ENCODE measurements at places on chromosomes 2 and 18.

DNA sequence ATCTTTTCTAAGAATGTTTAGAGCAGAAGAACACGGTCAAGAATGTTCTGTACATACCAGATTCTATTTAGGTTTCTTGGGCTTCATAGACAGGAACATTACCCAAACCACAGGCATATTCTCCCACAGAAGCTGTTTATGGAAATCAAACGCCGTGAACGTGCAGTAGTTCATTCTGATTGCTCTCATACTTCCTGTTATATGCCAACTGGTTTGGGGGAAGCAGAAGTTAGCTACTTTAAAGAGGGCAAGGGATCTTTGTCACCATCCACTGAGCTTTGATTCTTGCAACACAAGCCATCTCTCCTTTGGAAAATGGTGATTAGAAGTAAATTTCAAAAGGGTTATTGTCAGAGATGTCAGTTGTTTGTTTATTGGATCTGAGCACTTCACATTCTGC is 182.2 kb upstream of the NRP2 start:
- DNase-seq = no peak

DNA sequence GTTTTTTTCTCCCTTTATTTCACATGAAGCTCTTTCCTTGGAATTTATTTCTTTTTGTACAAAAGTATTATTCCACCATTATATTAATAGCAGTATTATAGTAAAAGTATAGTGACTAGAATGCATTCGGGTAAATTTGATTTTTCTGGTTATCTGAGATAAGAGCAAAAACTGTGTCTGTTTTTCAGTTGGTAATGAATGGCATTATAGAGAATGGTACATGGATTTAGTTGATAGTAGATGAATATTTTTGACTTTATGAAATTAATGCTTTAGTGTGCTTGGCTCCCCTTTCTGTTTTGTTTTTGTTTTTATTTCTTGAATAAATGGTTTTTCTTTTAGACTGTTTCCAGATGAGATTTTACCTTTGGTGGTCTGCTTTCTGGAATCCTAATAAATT is 71.8 kb downstream of the MTA3 start:
- no peak for DNase-seq

- DNase-seq = no peak
Observed at GRCh38 chr2:20071397-20072383, 20.3 kb upstream of the LAPTM4A start.

- peak; percentile 49 for DNase-seq
Observed at GRCh38 chr18:67590571-67591141, 74.1 kb upstream of the DSEL start.

- no peak for DNase-seq
Observed at GRCh38 chr2:44930274-44931197, 11.0 kb upstream of the SIX3 start.

DNA sequence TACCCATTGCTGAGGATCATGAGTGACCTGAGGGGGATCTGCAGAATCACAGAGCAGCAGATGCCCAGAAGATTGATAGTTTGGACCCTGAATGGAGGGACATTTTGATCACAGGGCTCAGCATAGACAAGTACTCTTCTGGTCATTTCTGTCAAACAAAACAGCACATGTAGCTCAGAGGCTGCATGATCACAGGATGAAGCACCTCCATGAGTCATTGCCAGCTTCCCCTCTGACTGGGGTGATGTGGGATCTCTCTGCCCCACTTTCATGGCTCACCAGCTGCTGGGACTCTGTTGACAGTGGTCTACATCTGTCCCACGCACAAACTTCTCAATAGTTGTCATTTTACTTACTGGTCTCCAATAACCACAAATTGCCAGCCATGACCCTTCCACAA is 264.1 kb downstream of the RPIA start:
- DNase-seq = no peak

GRCh38 chr2:29113891-29114321 is 1.3 kb upstream of the CLIP4 start:
- no peak for DNase-seq

DNA sequence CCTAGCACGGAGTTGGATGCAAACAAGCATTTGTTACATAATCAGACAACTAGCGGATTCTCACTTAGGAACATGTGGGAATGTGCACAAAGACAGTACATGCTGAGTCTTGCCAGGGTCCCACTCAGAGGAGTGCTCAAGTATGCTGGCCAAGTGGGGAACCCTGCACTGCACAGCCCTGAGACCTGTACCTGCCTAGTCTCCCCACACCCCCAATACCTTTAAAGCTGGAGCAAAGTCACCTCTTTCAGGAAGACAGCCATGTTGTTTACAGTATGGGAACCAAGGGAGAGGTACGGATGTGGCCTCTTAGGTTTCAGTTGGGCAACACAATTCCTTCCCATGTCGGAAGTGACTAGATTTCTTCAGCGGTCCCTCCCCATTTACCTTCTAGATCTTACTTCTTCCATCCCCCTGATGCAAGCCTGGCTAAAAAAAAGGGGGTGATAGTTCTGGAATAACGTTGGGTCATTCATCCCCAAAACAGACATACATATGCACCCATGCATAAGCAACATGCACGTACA is 10.7 kb downstream of the CXCR1 start:
- no peak for DNase-seq

DNA sequence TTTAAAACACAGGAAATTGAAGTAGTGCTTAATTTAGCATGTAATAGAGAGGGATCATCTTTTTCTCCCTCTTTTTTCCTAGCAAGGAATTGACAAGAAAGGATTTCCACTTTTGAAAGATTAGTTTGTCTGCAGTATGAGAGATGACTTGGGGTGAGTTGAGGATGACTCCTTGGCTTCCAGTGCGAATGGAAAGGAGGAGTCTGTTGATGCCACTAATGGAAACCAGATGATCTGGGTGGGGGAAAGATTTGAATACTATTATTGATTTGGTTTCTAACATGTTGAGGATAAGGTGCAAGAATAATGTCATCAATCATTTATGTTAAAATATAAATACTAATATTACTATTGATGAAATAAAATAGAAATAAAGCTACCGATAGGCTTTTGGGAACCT is 205.4 kb downstream of the PPP1R1C start:
- DNase-seq = no peak

DNA sequence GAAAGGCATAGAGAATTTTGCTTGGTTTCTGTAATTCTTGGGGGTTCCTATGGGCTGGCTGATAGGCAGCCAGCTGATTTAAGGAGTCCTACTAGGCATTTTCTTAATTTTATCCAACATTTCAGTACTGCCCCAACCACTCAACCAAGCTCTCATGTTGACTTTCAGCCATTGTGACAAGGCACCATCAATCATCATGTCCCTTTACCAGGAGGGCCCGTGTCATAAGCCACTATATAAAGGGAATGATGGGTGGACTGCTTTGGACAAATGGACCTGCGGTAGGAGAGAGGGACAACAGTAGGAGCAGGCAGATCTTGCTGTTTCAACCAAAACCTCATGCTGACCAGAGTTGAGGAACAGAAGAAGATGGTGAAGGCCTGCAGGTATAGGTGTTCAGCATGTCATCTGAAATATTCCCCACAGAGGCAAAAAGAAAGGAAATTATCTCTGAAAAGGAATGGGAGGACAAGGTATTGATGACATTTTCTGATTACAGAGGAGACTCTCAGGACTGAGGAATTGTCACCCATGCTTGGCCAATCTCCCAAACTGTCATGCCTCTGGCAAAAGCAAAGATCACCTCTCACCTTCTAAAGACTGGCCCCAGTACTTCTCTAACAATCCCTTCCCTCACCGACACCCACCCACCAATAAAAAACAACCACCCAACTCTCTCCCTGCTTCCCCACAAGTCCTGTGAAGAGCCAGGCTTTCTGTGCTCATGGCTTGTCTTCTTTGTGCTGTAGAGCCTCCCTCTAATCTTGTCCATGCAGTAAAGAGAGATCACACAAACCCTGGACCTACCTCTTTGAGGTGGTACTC is 10.9 kb upstream of the TNP1 start:
- DNase-seq = no peak

DNA sequence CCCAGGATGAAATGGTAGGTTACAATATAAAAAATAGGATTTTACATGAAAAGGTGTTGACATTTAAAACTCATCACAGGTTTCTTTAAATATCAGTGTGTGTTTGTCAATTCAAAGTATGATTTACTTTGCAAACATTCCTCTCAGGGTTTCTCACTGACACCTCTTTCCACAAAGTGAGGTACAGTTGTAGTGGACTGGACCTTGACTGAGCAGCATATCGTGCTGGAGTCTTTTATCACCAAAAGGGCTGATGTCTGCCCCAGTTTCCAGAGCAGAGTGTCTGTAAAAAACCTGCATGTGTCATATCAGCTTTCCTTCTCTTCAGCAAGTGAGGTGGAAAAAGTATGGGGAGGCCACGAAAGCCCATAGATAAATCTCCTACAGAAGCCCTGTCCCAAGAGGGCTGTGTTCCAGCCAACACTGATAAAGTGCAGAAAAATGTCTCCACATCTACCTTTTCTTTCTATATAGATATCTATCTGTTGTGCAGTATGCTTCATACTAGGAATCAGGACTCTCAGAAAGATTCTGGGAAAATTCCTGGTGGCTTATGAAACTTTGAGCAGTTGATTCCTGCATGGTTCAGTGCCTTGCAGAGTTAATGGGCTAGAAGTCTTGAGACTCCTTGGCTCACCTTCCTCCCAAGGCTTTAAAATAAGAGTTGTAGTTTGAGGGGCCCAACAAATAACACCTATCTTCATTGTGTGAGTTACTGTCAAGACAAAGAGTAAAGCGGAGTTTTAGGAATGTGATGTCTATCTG is 6.9 kb downstream of the ACYP2 start:
- no peak for DNase-seq

DNA sequence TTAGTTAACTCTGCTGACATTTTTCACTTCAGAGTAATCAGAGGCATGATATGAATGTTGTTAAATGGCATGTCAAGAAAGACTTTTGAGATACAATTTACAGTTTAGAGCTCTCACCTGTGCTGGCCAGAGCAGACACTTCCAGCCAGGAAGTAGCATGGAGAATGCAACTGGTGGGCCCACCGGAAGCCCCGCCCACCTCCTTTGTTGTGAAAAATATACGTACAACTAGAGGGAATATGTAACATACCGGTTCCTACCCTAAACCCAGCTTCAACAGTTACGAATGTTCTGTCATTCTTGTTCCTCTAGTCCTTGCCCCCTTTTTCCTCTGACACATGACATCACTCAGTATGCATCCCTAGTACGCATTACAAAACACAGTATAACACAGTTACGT is 70.2 kb upstream of the ITM2C start:
- no peak for DNase-seq

DNA sequence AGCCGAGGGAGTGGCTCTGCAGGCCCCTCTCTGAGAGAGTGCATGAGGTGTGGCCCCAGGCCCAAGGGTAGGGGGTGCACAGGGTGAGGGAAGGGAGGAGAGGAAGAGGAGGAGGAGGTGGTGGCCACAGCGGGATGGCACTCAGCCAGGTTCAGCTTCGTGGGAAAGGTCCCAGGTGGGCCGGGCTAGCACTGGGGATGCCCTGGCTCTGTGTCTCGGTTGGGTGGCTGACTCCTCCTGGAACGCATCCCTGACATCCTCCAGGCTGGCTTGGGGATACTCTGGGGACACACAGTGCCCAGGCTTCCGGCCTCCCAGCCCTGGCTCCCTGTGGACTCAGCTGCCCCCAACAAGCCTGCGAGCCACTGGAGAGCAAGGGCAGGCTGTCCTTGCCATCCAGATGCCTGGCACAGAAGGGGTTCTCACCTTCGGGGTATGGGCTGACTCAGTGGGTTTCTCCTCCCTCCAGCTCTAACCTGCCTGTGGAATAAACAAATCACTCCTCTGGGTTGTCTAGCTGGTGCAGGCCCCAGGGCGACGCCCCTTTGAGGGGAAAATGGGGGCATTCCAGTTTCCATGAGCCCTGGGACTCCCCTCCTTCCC is 582 bp upstream of the ZAP70 start:
- DNase-seq = no peak

GRCh38 chr2:180734382-180734781 is 246.0 kb upstream of the UBE2E3 start:
- DNase-seq = no peak

All from NCI-H1105 (cell line).